ENCODE measurements at places on chromosomes 1 and 21.

GRCh38 chr1:182762536-182762935 is 27.0 kb upstream of the NPL start:
- no peak for DNase-seq

GRCh38 chr1:85992791-85993190 is 163.8 kb downstream of the COL24A1 start:
- no peak for DNase-seq

GRCh38 chr1:153752072-153752471 is 23.1 kb upstream of the SLC27A3 start:
- DNase-seq = no peak

DNA sequence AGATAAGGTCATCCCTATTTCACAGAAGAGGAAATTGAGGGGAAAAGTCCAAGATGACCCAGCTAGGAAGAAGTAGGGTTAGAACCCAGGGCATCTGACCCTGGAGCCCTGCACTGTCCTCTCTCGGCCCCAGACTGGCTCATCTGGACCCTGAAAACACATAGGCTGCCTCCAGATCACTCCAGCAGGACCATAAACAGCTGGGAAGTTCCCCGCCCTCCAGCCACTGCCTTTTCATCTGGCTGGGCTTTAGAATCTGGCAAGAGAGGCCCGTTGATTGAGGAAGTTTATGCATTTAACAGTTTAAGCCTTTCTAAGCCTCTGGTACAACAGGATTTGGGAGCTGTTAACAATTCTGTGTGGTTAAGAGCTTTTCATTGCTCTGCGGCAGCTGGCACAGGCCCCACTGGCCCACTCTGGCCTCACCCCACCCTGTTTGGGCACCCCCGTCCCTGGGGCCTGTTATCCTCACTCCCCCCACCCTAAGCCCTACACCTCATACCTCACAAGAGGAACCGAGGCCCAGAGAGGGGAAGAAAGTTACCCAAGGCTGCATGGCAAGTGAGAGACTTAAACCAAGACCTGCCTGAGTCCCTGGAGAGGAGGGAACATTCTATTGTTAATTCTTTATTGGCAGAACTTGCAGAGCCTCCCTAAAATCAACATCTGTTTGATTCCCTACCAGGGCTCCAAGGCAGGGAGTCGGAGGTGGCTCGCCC is 84.2 kb downstream of the EPHB2 start:
- no peak for DNase-seq

- no peak for DNase-seq
These were observed 5.2 kb downstream of the TNFSF4 start for GRCh38 chr1:173201969-173202368.

All from NCI-H1417 treated with DMSO at 0.1 percent for 48 hours (cell line).